Spleen (tissue), 13 donors: ENCODE measurements at places on chromosomes 3 and 15. TPM values are rescaled to one million over a fixed set of nuclear protein-coding genes. Genes with fewer than 3 reads are reported as not detected.

COPB2 gene
- 88.7 TPM for total RNA-seq

TMEM207 gene
- not detected for total RNA-seq

PP2D1 gene
- total RNA-seq, result not detected

DUOX1 gene
- total RNA-seq, result not detected

IMP3 gene
- total RNA-seq, result 176 TPM

KNG1 gene
- 0.36 TPM for total RNA-seq

CTXND1 gene
- 5.2 TPM for total RNA-seq

ZMYND10 gene
- 0.93 TPM for total RNA-seq

GHSR gene
- not detected for total RNA-seq

SSUH2 gene
- 0.94 TPM for total RNA-seq

GPR171 gene
- total RNA-seq, result 8.8 TPM

SETMAR gene
- total RNA-seq, result 13.6 TPM

DNA sequence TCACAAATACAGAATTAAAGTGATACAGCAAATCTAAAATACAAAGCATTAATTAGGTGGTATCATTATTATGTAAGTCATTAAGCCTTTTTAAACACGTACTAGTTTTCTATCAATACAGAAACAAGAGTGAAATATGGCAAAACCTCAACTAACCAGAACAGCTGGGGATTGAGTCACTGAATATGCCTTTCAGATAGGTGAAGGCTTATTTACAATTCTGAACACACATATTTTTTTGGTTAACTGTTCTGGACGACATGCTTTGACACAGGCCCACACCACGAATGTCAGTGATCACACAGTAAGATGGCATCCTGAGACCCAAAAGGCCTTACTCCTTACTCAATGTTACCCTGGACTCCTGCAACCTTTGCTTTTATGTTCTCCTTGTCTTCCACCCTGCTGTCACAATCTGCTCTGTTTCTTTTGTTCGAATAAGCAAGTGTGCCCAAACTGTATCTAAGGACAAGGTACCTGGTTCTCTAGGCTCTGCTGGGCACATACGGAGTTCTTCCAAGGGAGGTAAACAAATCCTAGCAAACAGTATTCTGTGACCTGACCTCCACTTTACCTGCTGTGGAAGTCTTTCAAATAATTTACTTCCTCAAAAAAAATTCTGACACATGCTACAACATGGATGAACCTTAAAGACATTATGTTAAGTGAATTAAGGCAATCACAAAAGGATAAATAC lies 7.0 kb downstream of the SFMBT1 start:
- peaks cover 8% of the 10 kb centered on the region for H3K4me1 ChIP-seq
- no peaks in the 10 kb centered on the region for H3K36me3 ChIP-seq
- no peak overlapping the region for H3K4me3 ChIP-seq
- no peak for DNase-seq

DNA sequence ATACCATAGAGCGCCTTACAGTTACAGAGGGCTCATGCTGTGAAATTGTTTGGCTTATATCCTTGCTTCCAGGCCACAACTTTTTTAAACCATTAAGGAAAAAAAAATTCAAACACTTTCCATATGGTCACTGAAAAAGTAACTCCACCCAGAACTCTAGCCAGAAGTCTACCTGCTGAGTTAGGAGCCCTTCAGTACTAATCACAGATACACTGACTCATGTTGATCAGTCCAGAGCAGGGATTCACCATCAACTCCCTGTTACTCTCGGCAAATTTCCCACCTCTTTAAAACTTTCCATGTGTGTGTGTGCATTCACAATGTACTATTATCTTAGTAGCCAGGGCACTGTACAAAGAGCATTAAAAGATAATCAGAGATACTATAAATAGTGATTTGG lies 372.8 kb downstream of the MAGI1 start:
- no peak overlapping the region for H3K4me3 ChIP-seq
- no peaks in the 10 kb centered on the region for H3K36me3 ChIP-seq
- no peak overlapping the region for H3K27ac ChIP-seq
- no peak for DNase-seq
- no peaks in the 10 kb centered on the region for H3K27me3 ChIP-seq
- no peaks in the 10 kb centered on the region for H3K4me1 ChIP-seq

DNA sequence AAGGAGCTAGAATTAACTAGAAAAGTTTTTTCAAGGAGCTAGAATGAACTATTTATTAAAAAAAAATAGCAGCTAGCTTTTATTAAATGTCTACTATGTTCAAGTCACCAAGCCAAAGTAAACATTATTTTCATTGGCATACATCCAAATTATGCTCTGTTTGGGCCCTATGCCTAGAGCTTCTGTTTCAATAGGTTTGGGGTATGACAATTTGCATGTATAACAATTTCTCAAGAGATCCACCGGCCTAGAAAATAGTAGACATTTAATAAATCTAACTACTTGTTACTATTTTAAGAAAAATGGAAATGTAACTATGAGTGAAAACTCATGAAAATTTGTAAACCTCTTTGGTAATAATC lies 8.0 kb downstream of the GABRR3 start:
- DNase-seq, result no peak
- H3K4me1 ChIP-seq, result peaks cover 4% of the 10 kb centered on the region
- H3K4me3 ChIP-seq, result no peak overlapping the region
- no peaks in the 10 kb centered on the region for H3K27me3 ChIP-seq

DNA sequence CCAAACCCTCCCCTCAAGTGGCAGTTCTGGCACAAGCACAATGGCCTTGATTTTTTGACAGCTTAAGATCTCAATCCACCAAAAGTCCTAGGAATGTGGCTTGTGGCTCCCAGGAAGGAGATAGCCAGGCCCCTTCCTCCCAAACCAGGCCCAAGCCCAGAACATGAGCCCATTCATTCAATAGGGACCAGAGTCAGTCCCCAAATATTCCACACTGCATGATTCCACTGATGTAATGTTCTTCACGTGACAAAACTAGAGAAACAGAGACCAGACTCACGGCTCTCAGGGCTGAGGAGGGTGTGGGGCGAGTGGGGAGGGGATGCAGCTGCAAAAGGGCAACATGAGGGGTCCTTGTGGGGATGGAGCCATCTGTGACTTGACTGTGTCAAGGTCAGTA lies 25.5 kb downstream of the ABTB1 start:
- DNase-seq, result peak; percentile 60
- peak overlapping the region; percentile 86 for H3K27ac ChIP-seq
- H3K27me3 ChIP-seq, result no peaks in the 10 kb centered on the region
- peaks cover 76% of the 10 kb centered on the region for H3K4me1 ChIP-seq
- H3K4me3 ChIP-seq, result no peak overlapping the region
- H3K36me3 ChIP-seq, result no peaks in the 10 kb centered on the region

DNA sequence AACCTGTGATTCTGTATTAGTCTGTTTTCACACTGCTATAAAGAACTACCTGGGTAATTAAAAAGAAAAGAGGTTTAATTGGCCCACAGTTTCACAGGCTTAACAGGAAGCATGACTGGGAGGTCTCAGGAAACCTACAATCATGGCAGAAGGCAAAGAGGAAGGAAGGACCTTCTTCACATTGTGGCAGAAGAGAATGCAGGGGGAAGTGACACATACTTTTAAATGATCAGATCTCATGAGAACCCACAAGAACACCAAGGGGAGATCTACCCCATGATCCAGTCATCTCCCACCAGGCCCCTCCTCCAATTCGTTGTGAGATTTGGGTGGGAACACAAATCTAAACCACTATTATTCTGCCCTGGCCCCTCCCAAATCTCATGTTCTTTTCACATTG lies 6.1 kb downstream of the ZKSCAN7 start:
- H3K27ac ChIP-seq, result peak overlapping the region; percentile 80
- no peaks in the 10 kb centered on the region for H3K27me3 ChIP-seq
- no peak overlapping the region for H3K4me3 ChIP-seq

DNA sequence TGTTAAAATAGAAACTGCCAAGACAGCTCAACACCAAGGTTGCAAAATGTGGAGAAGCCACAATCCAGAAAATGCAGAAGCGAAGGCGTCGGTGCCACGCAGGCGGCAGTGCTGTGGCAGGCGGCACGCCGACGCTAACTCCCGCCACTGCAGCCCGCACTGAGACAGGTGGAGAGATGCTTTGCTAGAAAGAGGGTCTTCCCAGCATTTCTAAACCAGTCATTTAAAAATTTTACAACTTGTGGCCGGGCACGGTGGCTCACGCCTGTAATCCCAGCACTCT lies 23.2 kb downstream of the CYFIP1 start:
- peak overlapping the region; percentile 26 for H3K27ac ChIP-seq
- H3K4me3 ChIP-seq, result no peak overlapping the region
- H3K4me1 ChIP-seq, result peaks cover 34% of the 10 kb centered on the region
- H3K27me3 ChIP-seq, result no peaks in the 10 kb centered on the region
- no peaks in the 10 kb centered on the region for H3K36me3 ChIP-seq

DNA sequence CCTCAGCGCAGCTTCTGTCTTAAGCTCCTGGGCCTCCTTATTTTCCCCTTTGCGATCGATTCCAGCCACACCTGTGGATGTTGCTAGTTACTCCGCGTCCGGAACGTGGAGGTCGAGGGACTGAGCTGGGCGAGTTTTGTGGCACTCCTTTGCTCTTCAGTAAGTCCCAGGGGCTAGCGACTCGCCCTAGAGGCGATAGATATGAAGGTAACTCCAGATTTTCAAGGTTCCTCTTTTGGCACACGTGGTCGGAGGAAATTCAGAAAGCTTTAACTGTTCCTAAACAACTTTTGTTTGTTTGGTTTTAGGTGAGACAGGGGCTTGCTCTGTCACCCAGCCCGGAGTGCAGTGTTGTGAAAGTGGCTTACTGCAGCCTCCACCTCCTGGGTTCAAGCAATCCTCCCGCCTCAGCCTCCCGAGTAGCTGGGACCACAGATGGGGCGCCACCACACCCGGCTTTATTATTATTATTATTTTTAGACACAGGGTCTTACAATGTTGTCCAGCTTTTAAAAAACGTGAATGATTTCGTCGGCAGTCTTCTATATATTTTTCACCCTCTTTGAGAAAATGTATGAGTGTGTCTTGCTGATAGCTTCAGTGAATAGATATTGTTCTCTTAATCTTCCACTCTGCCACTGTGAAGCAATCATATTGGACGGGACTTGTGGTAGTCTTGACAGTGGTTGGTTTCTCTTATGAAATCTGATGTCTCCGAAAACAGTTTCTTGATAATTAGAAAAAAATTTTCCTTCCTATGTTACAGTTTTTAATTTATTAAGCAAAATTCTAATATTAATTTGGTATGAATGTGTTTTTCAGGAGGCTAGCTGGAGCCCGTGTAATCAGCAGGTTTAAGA lies 785 bp downstream of the MFSD1 start:
- DNase-seq, result peak; percentile 78
- peaks cover 42% of the 10 kb centered on the region for H3K4me1 ChIP-seq
- H3K27ac ChIP-seq, result peak overlapping the region; percentile 92
- peaks cover 32% of the 10 kb centered on the region for H3K36me3 ChIP-seq
- H3K27me3 ChIP-seq, result no peaks in the 10 kb centered on the region
- peak overlapping the region; percentile 91 for H3K4me3 ChIP-seq

- no peaks in the 10 kb centered on the region for H3K27me3 ChIP-seq
- H3K4me1 ChIP-seq, result no peaks in the 10 kb centered on the region
- H3K36me3 ChIP-seq, result peaks cover 16% of the 10 kb centered on the region
Measured at GRCh38 chr15:47773143-47773542, 55.8 kb downstream of the SEMA6D start.

DNA sequence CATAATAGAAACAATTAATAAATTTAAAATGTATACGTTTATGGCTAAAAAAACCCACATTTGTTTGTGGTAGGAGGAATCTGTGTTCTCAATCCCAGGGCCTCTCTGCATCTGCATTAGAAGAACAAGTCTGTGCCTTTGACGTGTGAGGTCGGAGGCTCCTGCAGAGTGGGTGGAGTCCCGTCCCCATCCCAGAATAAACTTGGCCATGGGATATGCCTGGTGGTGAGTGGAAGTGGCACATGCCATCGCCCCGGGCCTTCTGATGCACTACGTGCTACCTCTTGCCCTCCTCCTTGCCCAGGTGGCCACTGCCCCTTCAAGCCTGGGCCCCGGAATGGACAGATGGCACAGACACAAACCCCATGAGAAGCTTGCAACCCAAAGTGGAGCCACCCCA lies 131.1 kb upstream of the NSMCE3 start:
- peaks cover 4% of the 10 kb centered on the region for H3K27me3 ChIP-seq
- no peaks in the 10 kb centered on the region for H3K36me3 ChIP-seq
- no peak overlapping the region for H3K4me3 ChIP-seq
- H3K4me1 ChIP-seq, result no peaks in the 10 kb centered on the region
- no peak overlapping the region for H3K27ac ChIP-seq

GRCh38 chr3:105836533-105836932 lies 32.3 kb downstream of the CBLB start:
- no peaks in the 10 kb centered on the region for H3K36me3 ChIP-seq
- H3K4me1 ChIP-seq, result peaks cover 80% of the 10 kb centered on the region
- peak overlapping the region; percentile 71 for H3K27ac ChIP-seq

DNA sequence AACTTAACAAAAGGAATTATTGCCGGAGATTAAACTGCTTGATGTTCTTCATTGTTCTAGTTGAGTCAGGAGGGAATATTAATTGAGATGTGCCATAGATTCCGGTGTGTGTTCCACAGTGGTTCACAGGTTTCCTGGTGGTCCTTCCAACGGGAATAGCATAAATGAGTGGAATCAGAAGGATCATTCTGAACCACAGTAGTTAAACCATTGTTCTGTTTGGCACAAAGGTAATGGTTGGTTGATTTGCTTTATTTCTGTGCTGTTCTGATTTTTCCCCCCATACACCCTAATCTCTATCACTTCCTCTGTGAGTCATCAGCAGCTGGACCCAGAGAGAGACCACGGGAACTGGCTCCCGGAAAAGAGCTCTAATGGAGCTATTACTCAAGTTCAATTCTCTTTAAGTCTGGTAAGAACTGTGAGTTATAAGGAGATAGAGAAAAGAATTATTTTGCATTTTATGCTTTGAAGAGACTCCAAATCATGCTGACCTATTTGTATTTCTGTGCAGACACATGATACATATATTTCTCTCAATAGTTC lies 627.2 kb downstream of the ZIC1 start:
- H3K4me3 ChIP-seq, result no peak overlapping the region
- no peak for DNase-seq
- H3K4me1 ChIP-seq, result no peaks in the 10 kb centered on the region
- H3K36me3 ChIP-seq, result no peaks in the 10 kb centered on the region

GRCh38 chr15:85763157-85763556 lies 31.6 kb downstream of the KLHL25 start:
- no peak overlapping the region for H3K27ac ChIP-seq
- H3K36me3 ChIP-seq, result peaks cover 18% of the 10 kb centered on the region
- no peaks in the 10 kb centered on the region for H3K27me3 ChIP-seq
- no peak overlapping the region for H3K4me3 ChIP-seq

GRCh38 chr3:188518416-188518815 lies 364.5 kb downstream of the LPP start:
- H3K27me3 ChIP-seq, result no peaks in the 10 kb centered on the region
- no peaks in the 10 kb centered on the region for H3K36me3 ChIP-seq
- no peak for DNase-seq
- no peak overlapping the region for H3K27ac ChIP-seq
- H3K4me3 ChIP-seq, result no peak overlapping the region

GRCh38 chr3:189344996-189345395 lies 173.2 kb downstream of the TPRG1 start:
- H3K36me3 ChIP-seq, result no peaks in the 10 kb centered on the region
- DNase-seq, result no peak
- H3K4me3 ChIP-seq, result no peak overlapping the region
- no peaks in the 10 kb centered on the region for H3K27me3 ChIP-seq
- H3K4me1 ChIP-seq, result no peaks in the 10 kb centered on the region
